PC-3 (cell line): ENCODE measurements at places on chromosomes 2 and 18. TPM values are rescaled to one million over a fixed set of nuclear protein-coding genes. Genes with fewer than 3 reads are reported as not detected.

Gene VIT
- not detected in 2 replicates for total RNA-seq

Gene SIX2
- total RNA-seq: 26.8 and 27.9 TPM in 2 replicates

Gene PJVK
- total RNA-seq: 0.87 and 1.6 TPM in 2 replicates

Gene SLC23A3
- total RNA-seq: 1.4 and 1.7 TPM in 2 replicates

Gene USP40
- 32.1 and 32.3 TPM in 2 replicates for total RNA-seq

Gene NAT8
- total RNA-seq: not detected in 2 replicates

Gene STON1
- 1.2 TPM in 2 replicates for total RNA-seq

Gene FER1L5
- not detected in 2 replicates for total RNA-seq

Gene CAPN14
- 0.35 TPM in 1 of 2 replicates, not detected in the other for total RNA-seq

Gene HOXD13
- total RNA-seq: 0.36 and 0.46 TPM in 2 replicates

Gene ADAM23
- 0.22 and 0.69 TPM in 2 replicates for total RNA-seq

DNA sequence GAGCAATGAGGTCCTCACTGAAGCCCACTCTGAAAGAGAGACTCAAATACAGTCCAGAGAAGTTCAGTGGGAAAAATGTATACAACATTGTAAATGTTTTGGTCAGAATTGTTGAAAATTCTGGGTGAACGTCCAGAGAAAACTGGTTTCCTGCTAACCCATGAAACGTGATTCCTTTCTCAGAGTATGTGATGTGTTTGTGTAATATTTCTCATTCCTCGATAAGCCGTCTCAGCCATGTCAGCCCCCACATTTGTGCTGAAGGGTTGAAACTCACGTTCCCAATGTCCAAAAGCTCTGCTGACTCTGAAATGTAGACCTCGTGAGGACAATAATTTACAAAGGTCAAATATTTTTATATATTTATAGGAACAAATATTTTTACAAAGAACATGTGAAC lies 51.6 kb downstream of the BMP10 start:
- DNase-seq: no peak

GRCh38 chr2:25400576-25401216 lies 59.0 kb upstream of the DNMT3A start:
- DNase-seq: no peak

GRCh38 chr18:35029770-35030169 lies 11.4 kb upstream of the MAPRE2 start:
- no peak for DNase-seq

- peak; percentile 86 for DNase-seq
Observed at GRCh38 chr2:133812826-133813617, 244.8 kb upstream of the NCKAP5 start.

DNA sequence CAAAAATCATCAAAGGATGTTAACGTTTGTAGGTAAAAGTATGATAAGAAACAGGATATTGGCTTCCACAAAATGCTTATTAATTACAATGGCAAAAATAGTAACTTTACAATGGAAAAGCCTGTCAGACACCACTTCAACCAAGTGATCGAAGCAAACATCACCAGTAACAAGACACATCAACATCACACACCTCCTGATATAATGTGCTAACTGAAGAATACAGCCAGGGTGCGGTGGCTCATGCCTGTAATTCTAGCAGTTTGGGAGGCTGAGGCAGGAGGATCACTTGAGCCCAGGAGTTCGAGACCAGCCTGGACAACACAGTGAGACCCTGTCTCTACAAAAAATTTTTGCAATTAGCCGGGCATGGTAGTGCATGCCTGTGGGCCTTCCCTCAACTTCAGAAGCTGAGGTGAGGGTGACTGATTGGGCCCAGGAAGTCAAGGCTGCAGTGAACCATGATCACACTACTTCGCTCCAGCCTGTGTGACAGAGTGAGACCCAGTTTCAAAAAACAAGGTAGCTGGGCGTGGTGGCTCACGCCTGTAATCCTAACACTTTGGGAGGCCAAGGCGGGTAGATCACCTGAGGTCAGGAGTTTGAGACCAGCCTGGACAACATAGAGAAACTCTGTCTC lies 15.0 kb downstream of the MGAT4A start:
- no peak for DNase-seq

DNA sequence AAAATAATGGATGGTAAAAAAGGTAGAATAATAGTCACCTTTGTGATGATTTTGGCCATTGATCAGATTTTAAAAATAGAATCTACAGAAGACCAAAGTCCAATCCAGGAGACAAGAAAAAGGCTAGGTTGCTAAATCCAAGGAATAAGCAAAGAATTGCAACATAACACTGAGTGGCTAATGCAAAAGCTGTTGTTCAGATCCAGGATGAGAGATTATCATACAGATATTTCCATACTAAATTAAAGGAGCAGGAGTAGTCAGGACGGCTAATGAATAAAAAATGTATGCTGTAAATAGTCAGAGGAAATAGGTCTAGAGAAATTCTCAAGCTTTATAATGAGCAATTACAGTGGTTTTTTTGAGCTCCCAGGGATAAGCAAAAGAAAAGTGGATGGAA lies 745.9 kb upstream of the ACVR2A start:
- no peak for DNase-seq

GRCh38 chr18:64929036-64929435 lies 780.1 kb upstream of the LINC00305 start:
- peak; percentile 70 for DNase-seq

GRCh38 chr18:51195451-51196117 lies 1.9 kb downstream of the MEX3C start:
- peak; percentile 27 for DNase-seq

DNA sequence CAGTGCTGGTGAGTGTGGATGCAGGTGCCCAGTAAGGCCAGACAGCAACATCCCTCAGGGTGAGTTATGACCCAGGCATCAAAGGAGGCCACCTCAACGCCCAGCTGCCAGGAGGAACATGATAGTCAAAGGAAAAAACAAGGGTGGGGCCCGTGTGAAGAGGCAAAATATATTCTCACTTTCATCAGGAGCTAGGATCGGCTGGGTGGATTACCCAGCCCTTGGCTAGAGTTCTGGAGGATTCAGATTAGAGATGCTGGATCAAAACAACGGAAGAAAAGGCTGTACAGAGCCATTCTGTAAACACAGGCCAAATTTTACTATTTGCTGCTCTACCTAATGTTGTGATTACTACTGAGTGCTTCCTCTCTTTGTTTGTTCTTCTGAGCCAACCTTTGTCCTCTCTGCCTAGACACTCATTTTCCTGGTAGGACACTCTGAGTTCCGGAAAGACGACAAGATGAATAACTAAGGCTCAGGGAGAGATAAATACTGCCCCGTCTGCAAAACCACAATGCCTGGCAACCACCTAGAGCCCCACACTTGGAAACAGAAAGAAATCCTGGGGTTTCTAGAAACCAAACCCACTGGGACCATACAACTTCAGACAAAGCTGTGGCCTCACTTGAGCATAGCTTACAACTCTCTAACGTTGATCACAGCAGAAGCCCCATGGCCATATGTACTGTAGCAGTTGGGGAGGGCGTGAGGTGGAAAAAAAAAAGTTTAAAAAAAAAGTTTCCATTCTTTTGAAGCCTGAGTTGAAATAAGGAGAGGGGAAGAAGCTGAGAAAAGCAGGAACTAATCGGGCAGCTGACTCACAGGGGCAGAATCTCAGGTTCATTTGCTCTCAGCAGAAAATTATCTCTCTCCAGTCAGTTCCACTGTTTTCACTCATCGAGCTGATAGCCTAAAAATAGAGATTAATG lies 17.8 kb upstream of the PMAIP1 start:
- peak; percentile 74 for DNase-seq

- DNase-seq: peak; percentile 91
Observed at GRCh38 chr18:12639990-12640880, 17.7 kb downstream of the SPIRE1 start.

DNA sequence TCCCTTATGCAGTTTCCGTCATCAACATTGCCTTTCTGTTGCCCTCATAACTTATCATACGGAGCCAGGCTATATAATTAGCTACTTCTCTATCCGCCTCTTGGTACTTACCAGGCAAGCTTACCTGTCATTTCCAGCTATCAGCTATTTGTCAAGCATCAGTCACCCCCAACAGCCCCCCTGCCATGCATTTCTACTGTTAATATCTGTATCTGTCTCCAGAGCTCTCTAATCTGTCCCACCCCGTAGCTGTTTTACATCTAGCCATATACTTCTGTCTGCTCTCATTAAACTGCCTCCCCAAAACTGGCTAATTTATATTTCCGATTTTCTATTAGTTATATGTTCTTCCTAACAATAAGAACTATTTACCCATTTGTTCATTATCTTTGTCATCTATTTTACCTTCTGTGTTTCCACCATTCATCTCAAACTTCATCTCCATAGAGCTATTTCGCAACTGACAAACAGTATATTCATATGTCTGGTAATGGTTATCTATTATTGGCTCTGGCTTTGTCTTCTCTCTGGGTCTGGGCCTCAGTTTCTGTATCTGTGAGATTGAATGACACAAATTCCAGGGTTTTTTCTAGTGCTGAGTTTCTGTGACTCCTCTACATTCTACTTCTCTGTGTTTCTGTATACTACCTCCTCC lies 9.6 kb downstream of the EMX1 start:
- DNase-seq: no peak

GRCh38 chr2:191917967-191918651 lies 71.2 kb upstream of the CAVIN2 start:
- no peak for DNase-seq

- DNase-seq: no peak
Observed at GRCh38 chr2:75798569-75798968, 87.9 kb upstream of the GCFC2 start.

- peak; percentile 52 for DNase-seq
Observed at GRCh38 chr2:17593841-17594491, 53.5 kb downstream of the VSNL1 start.

- DNase-seq: no peak
Observed at GRCh38 chr2:15896859-15897258, 43.5 kb upstream of the MYCN start.

DNA sequence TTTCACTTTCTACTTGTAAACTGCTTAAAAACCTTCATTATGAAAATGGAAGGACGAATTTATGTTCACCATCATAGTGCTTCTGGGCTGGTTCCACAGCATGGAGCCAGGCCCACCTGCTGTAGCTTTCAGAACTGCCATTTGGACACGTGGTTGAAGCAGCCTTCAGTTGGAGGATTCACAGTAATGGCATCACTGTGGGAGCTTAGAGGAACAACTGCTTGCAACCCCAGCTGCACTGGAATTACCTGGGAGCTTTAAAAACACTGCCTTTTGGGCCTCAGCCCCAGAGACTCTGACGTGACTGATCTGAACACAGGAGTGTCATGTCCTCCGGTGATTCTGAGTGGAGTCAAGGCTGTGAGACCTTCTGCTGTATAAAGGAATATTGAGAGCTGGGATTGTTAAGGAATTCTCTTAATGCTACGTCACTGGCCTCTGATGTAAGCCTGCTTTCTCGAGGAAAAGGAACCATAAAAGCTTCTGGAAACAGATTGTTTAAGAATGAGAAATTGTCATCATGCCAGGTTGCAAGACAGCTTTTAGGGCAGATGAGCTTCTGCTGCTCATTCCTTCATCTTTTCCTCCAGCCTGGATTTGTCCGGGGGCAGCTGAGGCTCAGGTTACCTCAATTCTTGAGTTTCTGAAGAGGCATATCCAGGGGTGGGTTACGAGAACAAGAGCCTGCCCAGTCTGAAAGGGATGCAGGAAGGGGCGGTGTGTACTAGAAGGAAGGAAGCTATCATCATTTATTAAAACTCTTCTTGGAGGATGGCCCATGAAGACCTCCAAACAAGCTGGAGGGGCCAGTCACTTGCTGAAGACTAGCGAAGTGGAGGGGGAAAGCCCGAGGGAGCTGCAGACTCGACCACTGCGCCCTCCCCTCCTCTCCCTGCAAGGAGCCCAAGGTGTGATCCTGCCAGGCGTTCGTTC lies 1.3 kb upstream of the IL1R1 start:
- no peak for DNase-seq

- DNase-seq: no peak
Observed at GRCh38 chr18:58359620-58360019, 269.3 kb downstream of the ALPK2 start.

DNA sequence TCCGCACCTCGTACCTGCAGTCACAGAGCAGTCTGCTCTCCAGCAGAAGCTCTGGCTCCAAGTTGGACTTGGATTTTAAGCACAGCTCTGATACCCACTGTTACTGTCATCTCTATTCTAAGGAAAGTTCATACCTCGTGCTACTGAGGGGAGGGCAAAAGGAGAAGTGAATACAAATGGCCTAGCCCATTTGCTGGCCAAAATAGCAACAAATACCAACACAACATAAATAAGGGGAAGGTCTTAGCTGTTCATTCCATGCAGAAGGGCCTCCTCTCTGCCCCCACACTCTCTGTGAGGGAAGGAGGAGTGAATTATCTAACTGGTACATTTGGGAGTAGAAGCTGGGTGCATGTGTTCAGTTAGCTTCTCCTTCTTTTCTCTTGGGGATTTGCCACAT lies 739.4 kb upstream of the RAB6C start:
- no peak for DNase-seq

DNA sequence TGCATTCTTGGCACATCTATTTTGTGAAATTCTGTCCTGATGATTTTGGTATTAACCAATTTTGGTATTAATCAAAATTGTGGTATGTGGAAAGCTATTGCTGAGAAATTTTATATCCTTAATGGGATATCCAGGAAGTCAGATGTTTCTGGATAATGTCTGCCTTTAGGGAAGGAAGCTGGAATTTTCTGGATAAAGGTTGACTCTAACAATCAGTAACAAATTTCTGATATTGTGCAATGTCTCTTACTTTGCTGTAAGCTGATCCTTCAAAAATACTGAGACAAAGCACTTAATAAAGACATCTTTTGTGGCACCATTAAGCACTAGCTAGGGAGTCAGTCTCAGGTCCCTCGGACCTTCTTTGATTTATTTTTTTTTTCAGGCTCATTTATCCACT lies 100.8 kb upstream of the UGP2 start:
- DNase-seq: no peak

DNA sequence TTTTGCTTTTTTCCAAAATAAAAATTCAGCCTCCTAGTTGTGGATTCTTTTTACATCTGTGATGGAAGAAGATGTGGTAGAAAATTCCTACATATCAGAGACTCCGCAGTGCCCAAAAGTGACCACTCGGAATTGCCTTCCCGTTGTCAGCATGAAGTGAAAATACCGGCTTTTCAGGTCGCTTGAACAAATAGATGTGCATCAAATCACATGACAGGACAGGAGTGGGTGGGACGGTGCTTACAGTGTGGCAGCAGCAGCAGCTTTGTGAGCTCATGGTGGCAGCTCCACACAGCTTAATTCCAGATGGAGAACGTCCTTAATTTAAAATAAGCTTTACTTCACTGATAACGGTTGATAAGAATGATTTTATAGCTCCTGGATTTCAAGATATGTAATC lies 20.3 kb downstream of the SALL3 start:
- peak; percentile 68 for DNase-seq

GRCh38 chr2:6694555-6694954 lies 171.2 kb downstream of the CMPK2 start:
- no peak for DNase-seq

- DNase-seq: peak; percentile 22
Observed at GRCh38 chr2:148614014-148614321, 30.6 kb upstream of the EPC2 start.

DNA sequence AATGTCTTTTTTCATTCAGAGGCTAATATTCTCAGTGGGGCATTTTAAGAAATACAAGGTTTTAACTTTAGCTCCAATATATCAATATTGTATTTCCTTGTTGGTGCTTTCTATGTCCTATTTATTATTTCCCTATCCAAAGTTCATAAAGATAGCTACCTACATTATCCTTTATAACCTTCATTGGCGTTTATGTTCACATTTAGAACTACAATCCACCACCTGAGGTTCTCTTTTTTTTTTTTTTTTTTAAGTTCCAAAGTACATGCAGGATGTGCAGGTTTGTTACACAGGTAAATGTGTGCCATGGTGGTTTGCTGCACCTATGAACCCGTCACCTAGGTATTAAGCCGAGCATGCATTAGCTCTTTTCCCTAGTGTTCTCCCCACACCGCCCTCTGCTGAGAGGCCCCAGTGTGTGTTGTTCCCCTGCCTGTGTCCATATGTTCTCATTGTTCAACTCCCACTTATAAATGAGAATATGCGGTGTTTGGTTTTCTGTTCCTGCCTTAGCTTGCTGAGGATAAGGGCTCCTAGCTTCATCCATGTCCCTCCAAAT lies 694.6 kb downstream of the SUCLG1 start:
- DNase-seq: no peak
